ENCODE measurements at places on chromosomes 13 and 19. TPM values are rescaled to one million over a fixed set of nuclear protein-coding genes. Genes with fewer than 3 reads are reported as not detected.

PRR20E gene
- total RNA-seq: not detected

LRRC63 gene
- total RNA-seq: not detected

ZNF682 gene
- total RNA-seq: 7.0 TPM

PPM1N gene
- total RNA-seq: 0.65 TPM

ZNF99 gene
- 0.08 TPM for total RNA-seq

CEACAM5 gene
- not detected for total RNA-seq

KLK5 gene
- total RNA-seq: not detected

LRP3 gene
- total RNA-seq: 17.8 TPM

IL11 gene
- total RNA-seq: not detected

DNA sequence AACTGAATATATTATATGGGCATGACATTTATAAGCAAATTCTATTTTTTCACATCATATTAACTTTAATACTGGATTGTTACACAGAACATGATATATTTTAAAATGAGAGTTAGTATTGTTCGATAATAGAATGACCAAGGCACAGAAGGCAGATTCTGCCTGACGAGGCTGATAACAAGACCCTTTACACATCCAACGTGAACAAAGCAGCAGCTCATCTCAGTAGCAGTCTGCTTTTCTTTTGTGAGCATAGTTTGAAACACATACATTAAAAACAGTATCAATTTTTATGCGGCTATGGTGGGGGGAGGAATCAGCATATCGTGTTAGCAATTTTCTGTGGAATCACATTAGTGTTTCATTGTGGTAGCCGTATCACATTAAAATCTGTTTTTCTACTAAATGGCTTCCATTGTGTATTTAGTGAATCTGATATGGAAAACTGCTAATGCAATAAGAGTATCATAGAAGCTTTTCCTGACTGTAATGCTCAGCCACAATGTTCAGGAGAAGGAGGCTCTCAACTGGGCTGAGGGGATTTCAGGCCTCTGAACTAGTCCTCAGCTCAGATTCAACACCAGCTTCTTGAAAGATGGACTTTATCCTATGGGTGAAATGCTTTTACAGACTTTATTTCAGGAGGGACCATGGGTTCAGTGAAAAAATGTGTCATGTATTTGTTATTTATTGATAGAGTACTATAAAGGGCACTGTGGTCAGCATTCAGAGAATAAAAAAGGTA lies 4.0 kb downstream of the SMAD9 start:
- DNase-seq: no peak

- no peak for DNase-seq
Observed at GRCh38 chr19:51227326-51227725, 2.4 kb downstream of the CD33 start.

DNA sequence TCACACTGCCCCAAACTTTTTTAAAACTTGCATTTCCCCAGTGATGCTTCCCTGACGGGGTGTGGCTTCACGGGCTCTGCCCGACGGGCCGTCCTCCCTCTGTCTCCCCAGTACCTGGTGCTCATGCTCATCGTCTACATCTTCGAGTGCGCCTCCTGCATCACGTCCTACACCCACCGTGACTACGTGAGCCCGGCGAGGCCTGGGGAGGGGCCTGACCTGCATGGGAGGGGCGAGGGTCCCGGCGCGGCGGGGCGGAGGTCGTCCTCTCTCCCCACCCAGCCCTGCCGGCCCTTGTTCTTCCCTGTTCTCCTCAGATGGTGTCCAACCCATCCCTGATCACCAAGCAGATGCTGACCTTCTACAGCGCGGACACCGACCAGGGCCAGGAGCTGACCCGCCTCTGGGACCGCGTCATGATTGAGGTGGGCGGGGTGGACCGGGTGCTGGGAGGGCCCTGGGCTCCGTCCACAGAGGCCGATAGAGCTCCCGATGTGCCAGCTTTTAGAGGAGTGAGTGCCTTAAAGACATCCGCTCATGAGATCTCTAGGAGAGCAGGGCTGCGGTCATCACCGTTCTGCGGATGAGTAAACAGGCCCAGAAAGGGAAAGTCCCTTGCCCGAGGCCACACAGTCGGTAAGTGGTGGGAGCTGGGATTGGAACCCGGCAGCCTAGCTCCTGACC lies 6.9 kb downstream of the UPK1A start:
- DNase-seq: no peak

DNA sequence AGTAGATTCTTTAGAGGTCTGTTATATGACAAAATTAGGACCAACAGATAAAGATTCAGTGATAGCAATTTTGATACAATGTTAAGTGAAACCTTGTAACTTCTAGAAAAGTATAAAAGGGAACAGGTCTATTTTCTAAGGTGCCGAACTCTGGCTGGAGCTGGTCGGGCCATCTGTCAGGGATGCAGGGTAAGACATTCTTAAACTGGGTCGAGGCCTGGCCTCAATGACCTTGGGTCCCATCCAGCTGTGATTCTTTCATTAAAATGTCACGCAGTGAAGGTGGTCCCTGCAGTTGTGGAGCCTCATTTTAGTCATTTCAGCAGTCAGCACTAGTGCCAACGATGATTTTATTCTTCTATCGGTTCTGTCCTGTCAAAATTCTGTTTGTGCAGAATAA lies 271.9 kb upstream of the SPRY2 start:
- peak; percentile 31 for DNase-seq

DNA sequence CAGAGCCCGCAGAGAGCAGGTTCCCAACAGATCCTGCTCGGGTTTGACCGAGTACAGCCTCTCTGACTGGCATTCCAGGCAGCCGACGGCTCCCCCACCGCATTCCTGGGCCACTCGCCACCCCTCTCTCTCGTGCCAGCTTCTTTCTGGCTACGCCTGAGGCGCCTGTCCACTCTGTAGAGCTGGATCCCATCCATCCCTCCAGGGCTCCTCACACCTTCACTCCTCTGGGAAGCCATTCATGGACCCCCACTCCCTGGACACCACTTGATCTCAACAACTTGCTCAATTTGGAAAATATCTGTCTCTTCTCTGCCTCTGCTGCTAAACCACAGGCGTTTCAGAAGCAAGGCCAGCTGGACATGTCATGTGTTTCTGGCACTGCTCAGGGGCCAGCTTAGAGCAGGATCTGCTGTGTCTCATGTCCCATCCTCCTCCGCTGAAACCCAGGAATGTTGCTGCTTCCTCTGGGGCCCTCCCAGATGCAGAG lies 30.6 kb upstream of the ATP1A3 start:
- peak; percentile 78 for DNase-seq

GRCh38 chr19:53903055-53903680 lies 5.9 kb upstream of the CACNG7 start:
- DNase-seq: no peak

DNA sequence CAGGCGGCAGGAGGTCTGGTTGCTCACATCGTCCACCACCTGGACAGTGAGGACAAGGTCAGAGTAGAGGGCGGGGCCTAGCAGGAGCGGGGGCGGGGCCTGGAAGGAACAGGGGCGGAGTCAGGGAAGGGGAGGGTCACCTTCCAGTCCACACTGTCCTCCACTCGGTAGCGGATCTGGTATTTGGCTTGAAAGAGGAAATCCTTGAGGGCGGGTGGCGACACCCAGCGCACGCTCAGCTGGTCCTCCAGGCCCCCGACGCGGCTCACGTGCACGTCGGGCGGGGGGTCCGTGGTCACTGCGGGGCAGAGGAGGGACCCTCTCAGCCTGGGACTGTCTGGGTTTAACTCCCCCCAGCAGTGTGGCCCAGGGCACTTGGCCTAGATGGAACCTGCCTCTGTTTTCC lies 8.2 kb downstream of the REX1BD start:
- DNase-seq: peak; percentile 73

DNA sequence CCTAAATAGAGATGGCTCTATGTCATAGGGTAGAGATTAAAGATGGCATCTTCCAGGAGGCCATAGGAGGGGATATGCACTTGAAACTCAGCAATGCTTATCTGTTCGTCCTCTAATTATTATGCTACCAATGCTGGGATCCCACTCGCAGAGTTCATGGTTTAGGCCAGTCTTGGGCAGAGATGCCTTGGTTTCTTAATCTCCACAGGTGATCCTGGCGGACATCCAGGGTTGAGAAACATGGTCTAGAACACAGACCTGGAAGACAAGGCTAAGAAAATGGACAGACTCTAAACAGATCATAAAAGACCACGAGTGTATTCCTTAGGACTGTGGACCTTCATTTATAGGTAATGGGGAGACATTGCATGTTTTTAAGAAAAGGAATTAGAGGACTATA lies 70.0 kb upstream of the IRS2 start:
- DNase-seq: no peak

DNA sequence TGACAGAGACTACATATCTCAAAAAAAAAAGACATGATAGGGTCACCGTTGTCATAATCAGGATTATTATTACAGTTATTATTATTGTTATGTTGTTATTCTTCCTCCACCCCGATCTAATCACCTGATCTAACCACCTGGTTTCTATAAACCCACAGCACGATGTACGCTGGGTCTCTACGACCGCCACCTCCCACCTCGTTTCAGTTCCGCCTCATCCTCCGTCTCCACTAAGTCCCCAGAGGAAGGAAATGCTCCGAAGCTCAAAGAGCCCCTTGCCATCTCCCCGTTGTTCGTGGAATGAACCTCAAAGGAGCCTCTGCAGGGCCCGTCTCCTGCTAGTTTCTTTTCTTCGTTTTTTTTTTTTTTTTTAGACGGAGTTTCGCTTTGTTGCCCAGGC lies 15.9 kb upstream of the MEIS3 start:
- no peak for DNase-seq

DNA sequence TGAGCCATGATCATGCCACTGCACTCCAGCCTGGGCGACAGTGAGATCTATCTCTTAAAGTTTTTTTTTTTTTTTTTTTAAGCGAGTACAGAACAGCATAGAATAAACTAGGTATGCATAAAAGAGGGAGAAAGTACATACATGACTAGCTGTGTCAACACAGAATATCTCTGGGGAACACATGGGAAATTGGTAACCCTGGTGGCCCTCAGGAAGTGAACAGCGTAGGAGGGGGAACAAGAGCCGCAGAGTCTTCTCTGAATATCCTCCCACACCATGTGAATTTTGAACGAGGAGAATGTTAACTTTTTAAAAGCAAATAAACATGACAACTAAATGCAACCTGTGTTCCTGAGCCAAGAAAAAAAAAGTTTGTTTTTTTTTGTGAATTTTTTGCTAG lies 15.2 kb downstream of the PHLDB3 start:
- DNase-seq: no peak

DNA sequence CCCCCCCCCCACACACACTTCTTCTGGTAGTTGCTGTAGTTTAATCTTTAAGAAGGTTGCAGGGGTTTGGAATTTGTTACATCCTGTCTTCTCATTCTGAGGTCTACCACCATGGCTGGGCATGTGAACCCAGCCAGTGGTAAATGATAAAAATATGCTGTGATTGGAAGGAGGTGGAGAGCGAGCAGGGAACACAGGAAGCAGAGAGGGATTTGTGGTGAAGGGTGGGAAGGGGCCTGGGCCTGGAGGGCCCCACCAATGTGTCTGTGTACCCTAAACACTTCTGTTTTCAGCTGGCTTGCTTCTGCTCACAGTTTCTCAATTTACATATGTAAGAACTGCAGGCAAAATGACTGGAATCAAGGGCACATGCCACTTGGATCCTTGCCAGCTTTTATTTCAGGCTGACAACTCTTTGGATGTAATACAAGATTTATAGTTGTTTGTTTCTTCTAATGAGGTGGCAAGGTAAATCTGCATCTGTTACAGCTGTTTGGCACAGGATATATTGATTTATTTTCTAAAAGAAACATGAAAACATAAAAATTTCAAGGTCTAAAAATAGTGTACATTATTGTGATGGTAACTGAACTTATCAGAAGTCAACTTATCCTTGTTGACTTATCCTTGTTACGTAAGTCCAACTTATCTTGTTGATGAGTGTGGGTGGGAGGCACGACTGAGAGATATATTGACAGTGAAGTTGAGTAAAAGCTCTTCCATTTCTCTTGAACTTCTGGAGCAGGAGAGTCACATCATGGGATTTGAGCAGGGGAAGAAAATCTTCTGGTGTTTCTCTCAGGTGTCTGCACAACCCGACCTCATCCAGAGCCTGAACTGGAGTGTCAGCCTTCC lies 313.2 kb downstream of the SHISA2 start:
- DNase-seq: no peak

GRCh38 chr19:35882114-35882832 lies 13.9 kb downstream of the APLP1 start:
- no peak for DNase-seq

- DNase-seq: peak; percentile 6
Observed at GRCh38 chr19:4393947-4394590, 6.3 kb downstream of the SH3GL1 start.

DNA sequence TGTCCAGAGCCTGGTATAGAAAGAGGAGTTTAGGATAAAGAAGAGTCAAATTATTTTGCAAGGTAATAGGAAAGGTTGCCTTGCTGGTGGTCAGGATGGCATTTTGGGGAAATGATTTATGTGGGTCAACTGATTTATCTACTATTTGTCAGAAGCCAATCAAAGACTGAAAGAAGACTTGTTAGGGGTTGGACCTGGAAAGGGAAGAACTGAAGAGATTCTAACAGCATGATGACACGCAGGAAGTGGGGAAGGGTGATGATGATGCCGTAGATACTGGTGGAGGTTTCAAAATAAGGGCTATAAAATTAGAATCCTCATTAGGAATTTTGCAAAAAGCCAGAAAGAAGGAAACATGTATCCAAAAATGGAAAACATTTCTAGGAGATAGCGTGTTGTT lies 60.7 kb upstream of the FGF14 start:
- no peak for DNase-seq

DNA sequence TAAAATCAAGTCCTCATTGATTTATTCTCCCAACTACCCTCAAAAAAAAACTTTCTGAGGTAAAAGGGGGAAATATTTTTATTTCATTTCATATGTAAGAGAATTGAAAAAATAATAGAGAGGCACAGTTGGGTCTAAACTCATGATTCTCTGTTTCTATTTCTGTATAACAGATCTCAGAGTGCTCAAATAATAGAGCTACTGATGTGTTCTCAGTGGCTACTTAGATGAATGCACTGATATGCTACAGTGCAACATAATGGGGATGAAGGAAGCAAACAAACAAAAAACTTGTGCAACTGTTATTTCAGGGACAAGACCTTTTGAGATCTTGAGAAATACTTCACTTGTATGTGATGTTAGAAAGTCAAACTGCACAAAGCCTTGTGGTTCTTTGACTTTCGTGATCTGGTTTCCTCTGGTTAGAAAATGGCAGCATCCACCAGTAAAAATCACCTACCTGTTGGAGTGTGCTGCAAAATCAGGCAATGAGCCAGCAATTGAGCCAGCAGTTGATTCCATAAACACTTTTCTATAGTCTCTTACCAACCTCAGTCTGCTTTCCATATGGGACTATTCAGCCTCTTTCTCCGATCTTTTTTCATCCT lies 9.7 kb upstream of the DACH1 start:
- no peak for DNase-seq

DNA sequence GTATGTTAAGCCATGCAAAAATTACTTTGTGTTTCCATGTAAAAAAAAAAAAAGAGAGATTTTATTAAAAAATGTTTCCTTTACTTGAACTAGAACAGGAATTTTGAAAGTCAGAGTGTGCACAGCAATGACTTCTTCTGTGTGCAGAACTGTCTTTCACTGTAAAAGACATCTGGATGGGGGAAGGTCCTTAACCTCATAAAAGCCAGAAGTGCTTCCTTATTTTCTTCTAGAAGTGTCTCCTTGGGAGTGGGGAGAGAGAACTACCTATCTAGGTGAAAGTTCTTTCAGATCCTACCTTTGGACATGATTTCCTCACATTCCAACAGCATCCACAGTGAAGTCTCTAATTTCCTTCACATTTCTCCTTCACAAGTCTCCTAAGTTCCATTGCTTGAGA lies 360.3 kb downstream of the FGF14 start:
- DNase-seq: no peak

Data from Right ventricle myocardium inferior (tissue), 1 donor.